Kidney glomerular epithelial cell (primary cell): ENCODE measurements at places on chromosomes 1 and 21.
A peak's percentile ranks its signal among the peaks of the same experiment; 100 is the strongest.

DNA sequence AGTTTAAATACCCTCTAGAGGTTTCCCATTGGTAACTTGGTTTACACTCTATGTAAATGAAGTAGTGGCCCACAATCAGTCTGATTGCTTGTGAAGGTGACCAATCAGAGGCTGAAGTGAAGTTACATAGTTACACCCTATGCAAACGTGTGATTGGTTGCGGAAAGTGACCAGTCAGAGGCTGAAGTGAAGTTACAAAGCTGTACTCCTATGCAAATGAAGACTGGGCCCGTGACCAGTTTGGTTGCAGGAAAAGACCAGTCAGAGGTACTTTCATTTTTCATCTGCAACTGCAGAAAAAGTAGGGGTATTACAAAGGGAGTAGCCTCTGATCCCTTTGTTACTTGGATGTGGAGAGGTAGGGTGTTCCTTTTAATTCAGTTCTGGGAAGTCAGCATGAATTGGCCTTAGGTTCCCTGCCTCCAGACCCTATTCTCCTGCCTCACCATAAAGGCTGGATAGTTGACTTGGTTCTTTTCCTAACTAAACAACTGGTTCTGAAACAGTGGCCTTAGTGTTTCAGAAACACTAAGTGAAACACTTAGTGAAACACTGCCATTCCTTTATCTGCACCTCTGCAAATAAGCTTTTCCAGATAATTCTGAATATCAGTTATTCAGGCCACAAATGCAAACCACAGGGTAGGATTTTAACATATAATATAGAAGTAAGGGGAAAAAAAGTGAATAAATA lies 39.3 kb downstream of the MAGI3 start:
- no peak for DNase-seq

DNA sequence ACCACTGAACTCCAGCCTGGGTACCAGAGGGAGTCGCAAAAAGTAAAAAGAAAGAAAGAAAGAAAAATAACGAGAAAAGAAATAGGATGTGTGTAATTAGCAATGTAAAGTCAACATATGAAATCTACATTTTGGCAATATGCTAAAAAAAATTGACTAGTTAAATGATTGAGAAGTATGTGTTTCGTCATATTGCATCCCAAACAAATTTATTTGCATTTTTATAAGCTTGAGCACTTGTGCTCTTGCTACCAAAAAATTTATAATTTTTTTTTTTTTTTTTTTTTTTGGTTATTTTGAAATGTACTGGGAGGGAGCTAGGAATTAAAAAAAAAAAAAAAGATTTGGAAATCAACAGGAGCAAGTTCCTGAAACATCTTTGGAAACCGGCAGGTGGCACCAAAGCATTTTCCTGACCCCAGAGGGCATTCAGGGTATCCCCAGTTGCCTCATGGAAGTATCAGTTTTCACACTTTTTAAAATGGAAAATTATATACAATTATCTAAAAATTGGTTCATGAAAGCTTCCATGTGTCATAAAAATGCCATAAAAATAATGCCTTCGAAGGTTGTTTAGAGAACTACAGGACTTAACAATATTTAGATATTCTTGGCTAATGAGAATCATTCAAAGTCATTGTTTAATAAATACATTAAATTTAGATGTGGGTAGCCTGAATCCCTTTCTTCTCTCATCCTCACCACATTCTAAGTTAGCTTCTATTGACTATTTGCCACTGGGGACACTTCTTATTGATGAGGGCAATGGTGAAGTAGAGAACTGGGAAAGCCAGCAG lies 4.8 kb upstream of the HEATR1 start:
- DNase-seq, result peak; percentile 2

- DNase-seq, result no peak
Observed at GRCh38 chr1:19087017-19087736, 122.9 kb downstream of the UBR4 start.

GRCh38 chr1:80450711-80451110 lies 1350.0 kb upstream of the ADGRL2 start:
- DNase-seq, result no peak

DNA sequence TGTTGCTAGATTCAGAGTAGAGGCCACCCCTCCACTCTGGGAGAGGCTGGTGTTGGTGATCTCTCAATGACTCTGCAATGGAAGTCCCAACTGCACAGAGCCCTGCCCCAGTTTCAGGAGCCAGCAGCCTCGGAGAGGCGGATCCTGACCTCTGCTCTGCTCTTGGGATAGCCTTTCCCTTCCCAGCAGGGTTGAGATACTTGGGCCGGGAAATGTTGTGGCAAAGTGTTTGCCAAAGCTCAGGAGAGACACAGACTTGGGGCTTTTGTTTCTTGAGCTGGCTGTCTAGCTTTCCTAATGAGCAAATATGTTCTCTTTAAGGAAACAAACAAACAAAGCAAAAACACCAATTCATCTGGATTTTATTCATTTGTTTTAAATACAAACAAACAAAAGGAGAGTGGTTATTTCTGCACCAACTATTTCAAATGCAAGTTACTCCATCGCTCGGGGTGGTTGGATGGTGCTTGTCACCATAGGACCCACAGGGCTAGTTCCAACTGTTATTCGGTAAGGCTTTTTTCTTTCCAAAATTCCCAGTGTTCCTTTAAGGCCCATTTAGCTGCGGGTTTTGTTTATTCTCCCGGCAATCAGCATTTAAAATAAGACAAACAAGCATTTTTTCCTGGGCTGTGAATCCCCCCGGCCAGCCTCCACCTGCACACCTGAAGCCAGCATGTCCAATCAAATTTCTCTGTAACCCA lies 193.9 kb upstream of the LMO4 start:
- no peak for DNase-seq

DNA sequence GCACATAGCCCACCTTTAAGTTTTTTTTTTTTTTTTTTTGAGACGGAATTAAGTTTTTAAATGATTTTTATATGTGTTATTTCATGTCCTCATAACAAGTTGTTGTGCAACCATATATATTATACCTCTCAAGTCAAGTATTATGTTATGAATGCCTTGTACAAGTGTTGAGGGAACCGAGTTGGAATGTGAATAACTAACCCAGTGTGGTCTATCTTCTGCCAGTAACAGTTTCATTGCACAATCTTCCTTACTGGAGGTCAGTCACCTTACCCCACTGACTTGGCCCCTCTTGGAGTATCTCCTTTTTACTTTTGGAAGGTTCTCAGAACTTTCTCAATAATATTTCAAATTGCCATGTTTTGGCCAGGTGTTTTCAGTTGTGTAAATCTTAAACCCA lies 201.9 kb downstream of the CACNA1E start:
- no peak for DNase-seq

GRCh38 chr1:45679123-45679522 lies 7.2 kb downstream of the GPBP1L1 start:
- no peak for DNase-seq

- DNase-seq, result no peak
Observed at GRCh38 chr1:45375104-45376090, 35.2 kb upstream of the MUTYH start.

DNA sequence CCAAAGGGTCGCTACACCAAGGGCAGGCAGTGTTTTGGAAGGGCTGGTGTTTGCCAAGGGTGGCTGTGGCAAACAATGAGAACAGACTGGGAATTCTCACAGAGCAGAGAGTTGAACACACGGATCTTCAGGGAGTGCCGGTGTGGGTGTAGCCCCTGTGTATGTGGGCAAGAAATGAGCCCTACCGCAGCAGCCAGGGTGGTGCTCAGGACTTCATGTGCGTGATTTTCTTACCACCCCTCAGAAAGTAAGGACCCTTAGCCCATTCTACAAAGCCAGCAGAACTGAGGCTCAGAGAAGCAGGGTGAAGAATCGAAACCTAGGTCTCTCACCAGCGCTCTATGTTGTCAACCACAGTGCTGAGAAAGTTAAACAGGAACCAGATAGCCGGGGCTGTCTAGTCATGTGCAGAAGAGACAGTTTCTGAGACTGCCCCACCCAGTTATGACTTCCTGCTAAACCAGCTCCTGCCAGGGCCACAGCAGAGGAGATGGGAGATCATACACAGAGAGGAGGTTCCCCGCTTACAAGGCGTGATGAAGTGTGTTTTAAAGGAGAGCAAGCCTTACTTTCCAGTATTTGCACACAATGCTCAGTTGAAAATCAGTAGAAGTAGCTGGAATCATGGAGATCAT lies 21.9 kb upstream of the MORC3 start:
- DNase-seq, result no peak

DNA sequence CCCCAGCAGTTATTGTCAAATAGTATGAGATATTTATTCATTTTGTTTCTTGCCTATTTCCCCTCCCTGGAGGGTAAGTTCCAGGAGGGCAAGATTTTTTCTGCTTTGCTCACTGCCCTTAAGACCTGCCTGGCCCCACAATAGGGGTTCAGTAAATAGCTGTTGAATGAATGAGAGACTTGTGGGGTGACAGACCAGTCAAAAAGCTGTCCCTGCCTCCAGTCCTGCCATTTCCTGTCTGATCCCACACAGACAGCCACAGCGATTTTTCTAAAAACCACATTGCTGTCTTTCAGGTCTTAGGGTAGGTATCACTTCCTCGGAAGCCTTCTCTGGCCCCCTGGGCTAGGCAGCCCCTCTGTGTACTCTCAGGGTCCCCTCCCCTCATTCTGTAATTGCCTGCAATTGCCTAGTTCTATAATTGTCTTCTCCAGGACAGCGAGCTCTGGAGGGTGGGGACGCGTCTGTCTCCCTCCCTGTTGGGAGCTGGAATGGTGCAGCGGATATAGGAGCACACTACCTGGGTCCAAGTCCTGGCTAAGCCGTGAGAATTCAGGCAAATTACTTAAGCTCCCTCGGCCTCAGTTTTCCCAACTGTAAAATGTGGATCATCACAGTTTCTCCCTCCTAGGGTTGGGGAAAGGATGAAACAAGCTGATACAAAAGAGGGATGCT lies 1.8 kb upstream of the EXTL1 start:
- DNase-seq, result no peak

DNA sequence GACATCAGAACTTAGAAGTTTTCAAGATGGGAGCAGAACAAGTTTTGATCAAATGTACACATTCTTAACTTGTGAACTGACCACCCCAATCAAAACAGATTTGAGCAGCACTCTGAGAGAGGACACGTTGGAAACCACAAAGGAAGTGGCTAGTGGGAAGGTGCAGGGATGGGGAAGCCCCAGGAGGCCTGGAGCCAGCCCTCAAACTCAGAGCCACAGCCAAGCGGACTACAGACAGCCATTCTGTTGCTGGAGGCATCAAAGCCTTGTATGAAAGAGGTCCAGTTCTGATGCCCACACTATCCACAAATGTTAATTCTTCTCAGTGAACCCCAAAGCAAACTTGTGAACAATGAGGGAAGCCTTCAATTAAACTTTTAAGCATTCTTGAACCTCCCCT lies 143.6 kb upstream of the RAB4A start:
- DNase-seq, result no peak

GRCh38 chr21:44398499-44398898 lies 45.1 kb downstream of the TRPM2 start:
- DNase-seq, result no peak

DNA sequence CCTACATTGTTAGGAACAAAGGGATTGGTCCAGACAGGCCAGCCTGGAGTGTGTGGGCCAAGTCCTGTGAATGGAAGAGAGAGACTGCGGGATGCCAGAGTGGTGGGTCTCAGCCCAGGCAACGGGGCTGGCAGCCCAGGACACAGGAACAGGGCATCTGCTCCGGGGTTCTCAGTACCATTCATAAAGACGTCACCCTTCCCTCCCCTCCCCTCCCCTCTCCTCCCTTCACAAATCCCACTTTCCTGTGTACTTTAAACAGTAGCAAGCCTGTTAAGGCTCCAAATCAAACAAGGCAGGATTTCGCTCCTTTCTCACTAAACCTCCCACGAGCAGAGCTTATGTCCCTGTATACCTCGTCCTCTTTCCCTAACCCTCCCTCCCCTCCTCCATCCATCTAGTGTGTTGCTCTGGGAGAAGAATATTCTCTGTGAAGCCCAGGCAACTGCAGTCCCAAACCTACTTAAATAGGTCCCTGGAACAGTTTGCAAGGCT lies 4.2 kb upstream of the PLXNA2 start:
- no peak for DNase-seq

- DNase-seq, result no peak
Observed at GRCh38 chr1:177786176-177786745, 183.6 kb downstream of the SEC16B start.

DNA sequence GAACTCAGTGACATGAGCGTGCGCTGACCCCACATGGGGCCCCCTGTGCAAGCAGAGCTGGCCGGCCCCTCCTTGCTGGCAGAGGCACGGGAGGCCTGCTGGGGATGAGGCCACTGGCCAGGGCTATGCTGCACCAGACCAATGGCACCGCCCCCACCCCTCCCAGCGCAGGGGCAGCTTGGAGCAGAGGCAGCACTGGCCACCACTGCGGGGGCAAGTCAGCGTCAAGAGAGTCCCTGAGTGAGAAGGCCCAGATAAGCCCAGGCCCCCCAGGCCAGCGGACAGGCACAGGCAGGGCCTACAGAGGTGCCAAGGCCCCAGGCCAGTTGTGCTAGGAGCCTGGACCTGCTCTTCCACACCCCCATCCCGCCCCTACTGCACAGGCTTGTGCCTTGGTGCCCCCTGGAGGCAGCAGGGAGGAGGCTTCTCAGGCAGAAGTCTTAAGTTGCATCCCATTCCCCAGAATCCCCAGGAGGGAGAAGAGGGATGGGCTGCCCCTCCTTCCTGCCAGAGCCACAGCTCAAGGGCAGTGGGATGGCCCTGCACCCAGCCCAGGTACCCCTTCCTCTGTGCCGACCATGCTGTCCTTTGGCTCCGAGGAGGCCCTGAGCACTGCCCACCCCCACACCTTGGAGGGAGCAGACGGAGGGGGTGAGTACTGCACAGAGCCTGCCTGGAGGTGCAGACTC lies 35.8 kb downstream of the EPHX1 start:
- DNase-seq, result peak; percentile 21

DNA sequence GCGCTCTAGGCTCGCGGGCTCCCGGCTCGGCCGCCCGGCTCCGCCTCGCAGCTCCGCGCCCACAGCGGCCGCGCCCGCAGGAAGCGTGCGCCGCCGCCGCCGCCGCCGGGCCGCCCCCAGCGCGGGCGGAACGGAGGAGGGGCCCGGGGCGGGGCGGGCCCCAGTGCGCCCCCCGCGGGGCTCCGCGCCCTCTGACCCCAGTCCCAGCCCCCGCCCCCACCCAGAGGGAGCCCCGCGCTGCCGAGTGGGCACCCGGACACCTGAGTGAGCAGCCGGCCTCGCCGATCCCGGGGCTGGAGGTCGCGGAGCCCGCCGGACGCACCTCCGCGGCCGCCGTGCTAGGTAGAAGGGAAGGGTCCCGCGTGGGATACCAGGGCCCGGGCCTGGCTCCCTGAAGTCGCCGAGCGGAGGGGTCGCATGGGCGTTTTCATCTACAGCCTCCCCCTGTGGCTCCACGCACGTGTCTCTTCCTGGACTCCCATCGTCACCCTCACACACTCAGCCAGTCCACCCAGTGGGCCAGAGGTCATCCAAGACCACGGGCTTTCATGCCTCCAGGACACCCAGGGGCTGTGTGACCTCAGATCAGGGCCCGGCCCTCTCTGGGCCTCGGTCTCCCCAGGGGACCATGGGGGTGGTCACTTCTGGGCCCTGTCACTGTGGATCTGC lies at the start of gene SDC3:
Gene SDC3, minus strand, starts transcription at position 63 of the 669 bp plus-strand sequence. CDS start 172 bp downstream, outside the sequence.
- DNase-seq, result no peak
